ENCODE measurements at places on chromosomes 2 and 18.

- DNase-seq: no peak
These were observed 21.1 kb downstream of the CPS1 start for GRCh38 chr2:210577263-210578071.

- no peak for DNase-seq
These were observed 44.0 kb downstream of the PDCL3 start for GRCh38 chr2:100606726-100607343.

DNA sequence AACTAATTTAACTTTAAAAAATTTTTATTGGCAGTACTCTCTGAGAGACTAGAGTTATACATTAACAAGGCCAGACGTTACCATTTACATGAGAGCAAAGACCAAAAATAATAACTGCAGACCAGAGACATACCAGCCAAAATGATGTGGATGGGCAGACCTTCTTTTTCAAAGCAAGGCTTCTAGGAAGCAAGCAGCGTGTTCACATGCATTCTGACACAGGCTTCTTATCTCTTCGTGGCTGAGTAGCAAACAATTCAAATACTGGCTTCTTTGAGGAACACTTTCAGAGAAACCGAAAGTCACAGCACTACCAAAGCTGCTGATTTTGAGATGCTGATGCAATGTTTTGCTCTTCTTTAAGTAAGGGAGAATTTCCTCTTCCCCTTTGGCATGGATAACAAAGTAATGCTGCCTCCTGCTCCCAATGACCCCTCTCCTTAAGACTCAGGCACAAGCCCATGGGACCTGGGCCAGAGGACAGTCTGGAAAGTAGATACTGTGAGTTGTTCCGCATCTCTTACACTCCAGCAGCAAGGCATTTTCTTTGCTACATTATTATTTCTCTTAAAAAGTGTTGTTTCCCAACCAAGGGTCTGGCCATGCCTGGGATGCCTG lies 181.9 kb downstream of the MREG start:
- no peak for DNase-seq

GRCh38 chr2:94881070-94881469 lies 9.8 kb downstream of the TEKT4 start:
- no peak for DNase-seq

DNA sequence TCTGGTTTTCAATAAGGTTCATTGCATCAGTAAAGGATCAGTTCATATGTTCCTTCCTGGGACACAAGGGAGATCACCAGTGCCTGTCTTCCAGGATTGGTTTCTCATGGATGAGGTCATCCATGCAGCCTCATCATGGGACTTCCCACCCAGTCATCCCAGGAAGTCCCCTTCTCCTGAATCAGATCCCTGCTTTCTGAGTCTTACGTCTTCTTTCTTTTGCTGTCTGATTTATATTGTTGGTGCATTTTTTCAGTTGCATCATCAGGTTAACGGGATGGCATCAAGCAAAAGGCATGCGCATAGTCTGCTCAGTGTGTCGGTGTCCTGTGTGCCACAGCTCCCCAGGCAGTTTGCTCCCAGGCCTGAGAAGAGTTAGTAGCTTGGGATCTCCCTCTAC lies 105.9 kb downstream of the SOX11 start:
- no peak for DNase-seq

- DNase-seq: no peak
These were observed 87.0 kb downstream of the LIPG start for GRCh38 chr18:49648811-49649210.

GRCh38 chr2:37325625-37326071 lies 1.0 kb upstream of the PRKD3 start:
- no peak for DNase-seq

GRCh38 chr2:105880637-105881036 lies 135.9 kb downstream of the NCK2 start:
- no peak for DNase-seq

Data from stimulated activated CD8-positive, alpha-beta memory T cell treated with anti-CD3 and anti-CD28 coated beads, Interleukin-7, amount 100 ng/mL, for 48 hours (primary cell).